ENCODE measurements at places on chromosomes 6 and 20.

DNA sequence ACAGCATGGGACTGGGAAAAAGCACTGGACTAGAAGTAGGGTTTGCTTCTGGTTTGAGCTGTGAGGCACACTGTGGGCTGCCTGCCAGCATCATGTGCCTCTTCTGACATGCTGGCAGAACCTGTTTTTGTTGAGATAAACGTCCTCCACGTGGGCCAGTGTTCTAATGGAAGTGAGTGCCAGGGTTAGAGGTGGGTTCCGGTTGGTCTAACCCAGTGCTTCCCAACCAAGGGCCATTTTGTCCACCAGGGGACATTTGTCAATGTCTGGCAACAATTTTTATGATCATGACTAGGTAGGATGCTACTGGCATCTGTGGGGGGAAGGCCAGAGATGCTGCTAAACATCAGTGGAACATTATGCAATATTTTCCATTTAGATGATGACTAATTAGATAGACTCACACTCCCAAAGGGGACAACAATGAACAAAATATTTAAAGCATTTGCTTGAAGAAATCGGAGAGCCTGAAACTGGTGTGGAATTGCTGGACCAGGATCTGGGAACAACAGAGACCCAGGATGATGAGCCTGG is 7.8 kb upstream of the APMAP start:
- no peak overlapping the region for H3K27ac ChIP-seq
- no peaks in the 10 kb centered on the region for H3K36me3 ChIP-seq
- peaks cover 6% of the 10 kb centered on the region for H3K4me1 ChIP-seq
- DNase-seq = peak; percentile 83
- H3K4me3 ChIP-seq = no peak overlapping the region

GRCh38 chr20:43954704-43955061 is 40.0 kb downstream of the TOX2 start:
- peaks cover 17% of the 10 kb centered on the region for H3K4me1 ChIP-seq
- H3K27ac ChIP-seq = no peak overlapping the region
- DNase-seq = no peak
- H3K27me3 ChIP-seq = no peaks in the 10 kb centered on the region
- no peak overlapping the region for H3K4me3 ChIP-seq
- no peaks in the 10 kb centered on the region for H3K36me3 ChIP-seq

GRCh38 chr6:148379481-148379880 is 36.8 kb downstream of the SASH1 start:
- H3K27me3 ChIP-seq = no peaks in the 10 kb centered on the region
- DNase-seq = no peak
- H3K27ac ChIP-seq = no peak overlapping the region
- H3K36me3 ChIP-seq = no peaks in the 10 kb centered on the region
- no peaks in the 10 kb centered on the region for H3K4me1 ChIP-seq

DNA sequence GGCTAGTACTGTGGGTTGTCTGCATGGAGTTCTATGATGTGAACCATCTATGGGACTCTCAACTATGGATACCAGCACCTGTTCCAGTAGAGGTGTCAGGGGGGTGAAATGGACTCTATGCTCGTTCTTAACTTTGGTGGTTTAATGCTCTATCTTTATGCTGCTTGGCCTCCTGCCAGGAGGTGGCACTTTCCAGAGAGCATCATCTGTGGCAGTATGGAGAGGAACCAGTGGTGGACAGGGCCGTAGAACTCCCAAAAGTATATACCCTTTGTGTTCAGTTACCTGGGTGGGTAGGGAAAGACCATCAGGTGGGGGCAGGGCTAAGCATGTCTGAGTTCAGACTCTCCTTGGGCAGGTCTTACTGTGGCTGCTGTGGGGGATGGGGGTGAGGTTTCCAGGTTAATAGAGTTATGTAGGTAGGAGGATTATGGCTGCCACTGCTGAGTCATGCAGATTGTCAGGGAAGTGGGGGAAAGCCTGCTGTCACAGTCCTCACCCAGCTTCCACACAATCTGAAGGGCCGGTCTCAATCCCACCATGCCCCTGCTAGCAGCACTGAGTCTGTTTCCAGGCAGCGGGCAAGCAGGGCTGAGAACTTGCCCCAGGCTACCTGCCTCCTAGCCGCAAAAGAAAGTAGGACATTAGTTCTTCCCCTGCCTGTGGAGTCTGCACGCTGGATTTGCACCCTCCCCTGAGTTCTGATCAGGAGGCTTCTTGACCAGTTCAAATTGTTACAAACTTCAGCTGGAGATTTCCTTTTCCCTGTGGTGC is 284.0 kb downstream of the KCNQ5 start:
- H3K4me1 ChIP-seq = no peaks in the 10 kb centered on the region
- no peak overlapping the region for H3K4me3 ChIP-seq
- no peaks in the 10 kb centered on the region for H3K36me3 ChIP-seq
- no peaks in the 10 kb centered on the region for H3K27me3 ChIP-seq
- no peak overlapping the region for H3K27ac ChIP-seq

GRCh38 chr6:25482996-25483395 is 169.0 kb upstream of the SCGN start:
- H3K4me1 ChIP-seq = peaks cover 4% of the 10 kb centered on the region
- no peaks in the 10 kb centered on the region for H3K36me3 ChIP-seq
- no peaks in the 10 kb centered on the region for H3K27me3 ChIP-seq
- H3K4me3 ChIP-seq = no peak overlapping the region
- no peak overlapping the region for H3K27ac ChIP-seq

DNA sequence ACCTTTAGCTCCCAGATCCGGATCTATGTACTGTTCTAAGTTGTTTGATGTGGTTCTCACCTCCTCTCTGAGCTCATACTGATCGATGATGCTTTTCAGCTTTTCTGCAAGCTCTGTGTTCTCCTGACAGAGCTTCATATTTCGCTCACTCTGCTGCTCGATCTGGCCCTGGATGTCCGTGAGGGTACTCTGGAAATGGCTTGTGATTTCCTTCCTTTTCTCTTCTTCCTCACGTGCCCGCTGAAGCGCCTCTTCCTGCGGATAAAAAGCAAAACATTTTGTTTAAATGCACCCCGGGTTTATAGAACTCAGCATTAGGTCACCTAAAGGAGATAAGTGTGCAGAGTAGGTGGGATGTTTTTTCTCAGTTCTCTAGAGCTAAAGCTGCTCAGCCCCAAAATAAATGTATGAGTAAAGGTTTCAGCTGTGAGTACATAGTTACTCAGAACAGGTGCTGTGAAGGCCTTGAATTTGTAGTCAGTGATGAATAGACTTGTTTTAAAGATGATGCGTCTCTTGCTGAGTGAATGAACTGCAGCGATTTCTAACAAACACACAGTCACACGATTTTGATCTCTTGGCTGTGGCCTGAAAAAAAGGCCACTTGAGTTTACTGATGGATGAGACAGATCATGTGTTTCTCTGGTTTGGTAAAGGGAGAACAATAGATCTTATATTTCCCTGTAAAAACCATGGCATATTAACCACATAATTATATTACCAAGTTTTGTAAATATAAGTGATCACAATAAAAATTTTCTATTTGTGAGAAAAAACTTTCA is 29.1 kb downstream of the TXLNB start:
- H3K27ac ChIP-seq = peak overlapping the region; percentile 54
- no peak for DNase-seq
- H3K36me3 ChIP-seq = no peaks in the 10 kb centered on the region
- H3K4me1 ChIP-seq = no peaks in the 10 kb centered on the region
- no peak overlapping the region for H3K4me3 ChIP-seq

DNA sequence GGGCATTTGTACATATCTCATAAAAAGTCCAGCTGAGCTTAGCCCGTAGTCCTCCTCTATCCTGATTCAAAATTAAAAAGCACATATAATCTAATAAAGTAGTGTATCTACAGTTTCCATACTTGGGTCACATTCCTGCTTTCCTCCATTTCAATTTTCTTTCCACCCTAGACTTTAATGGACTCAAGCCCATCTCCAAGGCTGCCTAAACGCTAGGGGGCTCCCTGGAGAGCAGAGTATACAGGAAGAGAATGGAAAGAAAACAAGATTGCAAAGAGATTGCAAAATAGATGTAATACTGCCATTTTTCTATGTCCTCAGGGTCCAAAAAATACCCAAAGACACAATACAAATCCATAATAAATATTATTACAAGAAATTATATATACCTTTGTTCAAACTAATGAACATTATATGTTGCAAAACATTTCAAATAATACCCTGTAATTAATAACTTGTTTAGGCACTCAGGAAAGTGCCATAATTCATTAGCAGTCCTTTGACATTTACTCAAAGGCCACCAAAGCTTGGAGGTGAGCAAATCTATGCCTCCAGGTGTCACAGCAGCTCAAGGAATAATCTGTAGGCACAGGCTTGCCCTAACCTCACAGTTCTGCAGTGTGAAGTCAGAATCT is 2.4 kb upstream of the MCM3 start:
- H3K27ac ChIP-seq = no peak overlapping the region
- H3K27me3 ChIP-seq = no peaks in the 10 kb centered on the region
- DNase-seq = peak; percentile 76
- H3K4me3 ChIP-seq = no peak overlapping the region
- no peaks in the 10 kb centered on the region for H3K4me1 ChIP-seq

GRCh38 chr6:136639702-136640101 is 89.5 kb upstream of the MAP7 start:
- H3K4me3 ChIP-seq = no peak overlapping the region
- peaks cover 6% of the 10 kb centered on the region for H3K36me3 ChIP-seq
- H3K27ac ChIP-seq = no peak overlapping the region
- DNase-seq = no peak
- H3K4me1 ChIP-seq = peaks cover 4% of the 10 kb centered on the region
- H3K27me3 ChIP-seq = no peaks in the 10 kb centered on the region

DNA sequence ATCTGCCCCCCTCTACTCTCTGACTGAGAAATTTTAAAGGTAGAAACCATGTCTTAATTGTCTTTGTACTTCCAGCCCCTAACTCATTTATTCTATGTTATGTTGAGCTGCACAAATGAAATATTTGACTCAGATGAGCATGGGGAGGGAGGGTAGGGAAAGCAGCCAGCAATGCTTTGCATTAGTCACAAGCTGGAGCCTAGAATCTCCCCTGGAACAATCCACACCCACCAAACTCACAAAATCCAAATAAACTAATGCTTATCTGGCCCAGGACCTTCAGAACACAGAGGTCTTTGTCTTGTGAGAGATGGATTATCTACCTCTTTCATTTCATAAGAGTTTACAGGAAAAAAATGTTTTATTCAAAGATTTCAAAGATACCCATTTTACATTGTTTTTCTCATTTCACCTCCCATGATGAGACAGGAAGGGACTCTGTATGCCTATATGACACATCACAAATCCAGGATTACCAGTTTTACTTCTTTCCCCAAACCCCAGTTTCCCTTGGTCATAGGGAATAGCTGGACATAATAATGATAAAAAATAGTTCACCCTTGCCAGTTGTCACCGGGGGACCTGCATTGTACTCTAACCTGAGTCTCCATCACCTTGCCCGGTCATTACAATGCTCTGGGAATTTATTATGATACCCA is 466.9 kb downstream of the KIF16B start:
- DNase-seq = no peak
- no peak overlapping the region for H3K4me3 ChIP-seq
- H3K36me3 ChIP-seq = no peaks in the 10 kb centered on the region
- no peaks in the 10 kb centered on the region for H3K4me1 ChIP-seq

GRCh38 chr20:34115232-34115631 is 3.2 kb upstream of the EIF2S2 start:
- no peaks in the 10 kb centered on the region for H3K27me3 ChIP-seq
- no peak for DNase-seq
- H3K4me1 ChIP-seq = peaks cover 4% of the 10 kb centered on the region
- H3K4me3 ChIP-seq = no peak overlapping the region

DNA sequence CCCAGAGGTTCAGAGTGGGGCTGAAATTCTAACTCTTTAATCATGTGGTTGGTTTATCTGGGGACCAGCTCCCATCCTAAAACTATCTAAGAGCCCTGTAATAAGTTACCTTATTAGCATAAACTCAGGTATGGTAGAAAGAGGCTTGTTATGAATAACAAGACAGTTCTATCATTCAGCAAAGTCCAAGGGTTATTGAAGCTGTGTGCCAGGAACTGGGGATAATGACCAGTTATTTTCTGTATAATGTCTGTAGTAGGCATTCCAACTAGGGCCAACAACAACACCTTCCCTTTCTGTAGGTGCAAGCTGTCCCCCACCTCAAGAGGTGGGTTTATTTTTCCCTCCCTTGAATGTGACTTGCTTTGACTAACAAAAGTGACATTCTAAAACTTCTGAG is 170.1 kb downstream of the CD83 start:
- H3K4me1 ChIP-seq = peaks cover 7% of the 10 kb centered on the region
- H3K27me3 ChIP-seq = no peaks in the 10 kb centered on the region
- DNase-seq = peak; percentile 36
- H3K4me3 ChIP-seq = no peak overlapping the region
- H3K36me3 ChIP-seq = no peaks in the 10 kb centered on the region

DNA sequence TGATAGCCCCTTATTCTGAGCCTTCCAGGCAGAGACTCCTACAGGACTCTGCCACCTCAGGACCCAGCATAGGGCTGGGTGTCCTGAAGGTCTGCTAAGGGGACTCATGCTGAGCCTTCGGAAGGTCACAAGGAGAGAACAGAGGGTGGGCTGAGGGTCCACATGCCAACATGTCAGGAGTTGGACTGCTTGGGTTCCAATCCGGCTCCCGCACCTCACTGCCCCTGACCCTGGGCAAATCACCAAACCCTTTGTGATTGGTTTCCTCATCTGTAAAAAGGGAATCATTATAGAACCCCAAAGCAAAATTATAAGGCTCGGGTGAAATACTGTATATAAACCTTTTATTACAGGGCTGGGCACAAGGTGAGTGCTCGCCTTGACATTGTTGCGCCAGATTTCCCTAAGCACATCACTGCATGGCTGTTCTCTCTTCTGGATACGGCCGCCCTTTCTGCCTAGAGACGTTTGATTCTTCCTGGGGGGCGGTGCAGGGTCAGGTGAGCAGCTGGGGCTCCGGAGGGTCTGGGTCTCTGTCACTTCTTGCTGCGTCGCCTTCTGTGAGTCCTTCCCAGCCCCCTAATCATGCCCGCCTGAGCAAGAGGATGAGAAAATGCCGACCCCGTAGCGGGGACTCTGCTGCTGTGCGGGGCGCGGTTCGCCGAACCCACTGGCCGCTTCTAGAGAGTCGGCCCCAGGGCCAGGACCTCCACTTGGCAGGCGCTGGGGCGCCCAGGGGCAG is 90.5 kb upstream of the EPB41L1 start:
- H3K4me3 ChIP-seq = peak overlapping the region; percentile 55
- no peaks in the 10 kb centered on the region for H3K36me3 ChIP-seq
- no peak for DNase-seq
- H3K27ac ChIP-seq = no peak overlapping the region
- H3K4me1 ChIP-seq = peaks cover 12% of the 10 kb centered on the region

DNA sequence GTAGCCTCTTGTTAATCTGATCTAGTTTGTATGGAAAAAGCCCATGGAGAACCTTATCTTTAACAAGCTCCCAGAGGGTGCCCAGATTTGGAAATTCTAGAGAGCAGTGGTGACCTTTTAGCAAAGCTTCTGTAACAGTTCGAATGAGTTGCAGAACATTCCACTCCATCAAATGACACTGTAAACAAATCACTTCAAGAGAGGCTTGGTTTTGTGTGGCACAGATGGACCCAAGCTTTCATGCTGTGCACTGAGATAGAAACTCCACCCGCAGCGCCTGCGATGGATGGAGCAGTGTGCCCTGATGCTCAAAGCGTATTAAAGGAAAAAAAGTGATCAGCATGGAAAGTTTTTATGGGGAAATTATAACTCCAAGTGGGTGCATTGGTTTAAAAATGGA is 55.1 kb upstream of the ISM1 start:
- no peak overlapping the region for H3K27ac ChIP-seq
- peaks cover 8% of the 10 kb centered on the region for H3K36me3 ChIP-seq
- no peaks in the 10 kb centered on the region for H3K4me1 ChIP-seq
- DNase-seq = no peak
- H3K4me3 ChIP-seq = no peak overlapping the region

- no peaks in the 10 kb centered on the region for H3K36me3 ChIP-seq
- DNase-seq = peak; percentile 57
- H3K4me3 ChIP-seq = no peak overlapping the region
- no peak overlapping the region for H3K27ac ChIP-seq
Measured at GRCh38 chr6:73739096-73739495, 43.1 kb downstream of the CD109 start.

GRCh38 chr20:19868441-19868840 is 110.4 kb downstream of the RIN2 start:
- peaks cover 15% of the 10 kb centered on the region for H3K4me1 ChIP-seq
- no peak overlapping the region for H3K27ac ChIP-seq
- DNase-seq = no peak
